ENCODE measurements at places on chromosomes 3 and 15.

- no peak for DNase-seq
Measured at GRCh38 chr15:80785335-80785734, 6.2 kb downstream of the CEMIP start.

DNA sequence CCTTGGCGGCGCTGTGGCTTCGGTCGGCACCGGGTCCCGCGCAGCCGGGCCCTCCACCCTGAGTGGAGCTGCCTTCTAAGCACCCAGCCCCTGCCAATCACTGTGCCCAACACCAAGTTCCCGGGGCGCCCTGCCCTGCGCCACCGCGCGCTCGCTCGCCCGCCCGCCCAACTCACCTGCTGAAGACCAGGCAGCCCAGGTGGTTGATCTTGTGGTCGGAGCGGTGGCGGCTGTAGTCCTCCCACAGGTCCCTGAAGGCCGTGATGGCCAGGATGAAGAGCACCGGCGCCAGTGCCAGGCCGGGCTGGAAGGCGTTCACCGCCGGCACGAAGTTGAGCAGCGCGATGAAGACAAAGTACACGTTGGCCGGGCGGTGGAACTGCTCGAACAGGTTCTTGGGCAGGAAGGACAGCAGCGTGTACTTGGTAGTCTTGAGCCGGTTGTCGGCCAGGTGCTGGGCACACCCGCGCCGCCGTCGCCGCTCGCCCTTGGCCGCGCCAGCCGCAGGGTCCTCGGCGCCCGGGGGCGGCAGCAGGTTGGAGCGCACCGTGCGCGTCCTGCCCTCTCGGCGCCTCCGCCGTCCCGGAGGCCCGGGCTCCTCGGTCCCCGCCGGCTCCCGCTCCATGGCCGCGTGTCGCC, 536 bp downstream of the ATP10A start:
- no peak for DNase-seq

- no peak for DNase-seq
Measured at GRCh38 chr15:67077641-67078215, 12.3 kb downstream of the SMAD3 start.

DNA sequence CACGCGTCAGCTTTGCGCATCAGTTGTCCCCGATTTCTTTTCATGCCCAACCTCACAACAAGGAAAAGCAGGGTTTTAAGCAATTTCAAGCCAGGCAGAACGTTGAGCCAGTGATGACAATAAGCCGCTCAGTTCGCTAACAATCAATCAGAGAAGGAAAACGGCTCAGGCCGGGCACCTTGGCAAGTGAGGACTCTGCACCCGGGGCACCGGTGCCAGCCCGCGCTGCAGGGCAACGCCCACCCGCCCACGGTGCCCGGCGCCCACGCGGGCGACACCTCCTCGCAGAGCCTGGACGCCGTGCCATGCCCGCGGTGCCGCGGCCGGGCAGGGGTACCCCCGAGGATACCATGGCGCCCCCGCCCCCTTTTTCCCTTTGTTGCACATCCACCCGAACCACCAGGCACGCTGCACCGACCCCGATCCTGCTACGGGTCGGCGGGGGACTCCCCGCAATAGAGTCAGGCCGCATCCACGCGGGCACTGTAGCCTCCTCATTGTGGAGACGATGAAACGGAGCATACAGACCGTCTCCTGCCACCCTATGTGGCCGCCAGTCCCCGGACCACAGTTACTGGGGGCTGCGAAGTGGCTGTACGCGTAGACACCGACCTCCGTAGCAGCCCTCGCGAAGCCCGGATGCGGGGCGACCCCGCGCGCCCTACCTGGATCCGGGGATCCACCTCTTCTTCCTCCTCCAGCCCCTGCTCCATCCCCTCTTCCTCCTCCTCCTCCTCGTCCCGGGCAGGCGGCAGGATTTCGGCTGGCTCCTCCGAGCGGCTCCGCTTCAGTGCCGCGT, 581 bp downstream of the SH3BP5 start:
- no peak for DNase-seq

GRCh38 chr15:60362321-60363086, 35.3 kb downstream of the ANXA2 start:
- DNase-seq = no peak

GRCh38 chr15:41495736-41496599, 2.3 kb downstream of the ITPKA start:
- DNase-seq = no peak

Measured in NCI-H2081 (cell line).